ENCODE measurements at places on chromosomes 5 and 9.

GRCh38 chr5:147648597-147648996 lies 133.9 kb downstream of the JAKMIP2 start:
- DNase-seq = no peak

GRCh38 chr5:180816608-180817534 lies 14.3 kb upstream of the MGAT1 start:
- no peak for DNase-seq

DNA sequence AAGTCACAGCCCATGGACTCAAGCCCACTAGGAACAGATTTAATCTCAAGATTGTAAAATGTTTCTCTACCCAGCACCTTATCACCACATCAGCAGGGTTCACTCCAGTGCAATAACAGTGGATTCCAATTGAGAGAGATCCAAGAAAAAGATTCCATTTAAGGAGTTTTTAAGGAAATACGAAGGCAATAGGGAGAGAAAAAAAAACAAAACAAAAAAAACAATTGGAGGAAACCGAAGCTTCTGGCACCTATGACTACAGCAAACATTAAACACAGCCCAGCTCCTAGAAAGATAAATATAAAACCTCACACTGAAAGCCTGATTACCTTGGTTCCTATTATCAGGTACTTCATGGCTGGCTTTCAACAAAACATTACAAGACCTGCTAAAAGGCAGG lies 192.7 kb downstream of the DAB2IP start:
- DNase-seq = no peak

DNA sequence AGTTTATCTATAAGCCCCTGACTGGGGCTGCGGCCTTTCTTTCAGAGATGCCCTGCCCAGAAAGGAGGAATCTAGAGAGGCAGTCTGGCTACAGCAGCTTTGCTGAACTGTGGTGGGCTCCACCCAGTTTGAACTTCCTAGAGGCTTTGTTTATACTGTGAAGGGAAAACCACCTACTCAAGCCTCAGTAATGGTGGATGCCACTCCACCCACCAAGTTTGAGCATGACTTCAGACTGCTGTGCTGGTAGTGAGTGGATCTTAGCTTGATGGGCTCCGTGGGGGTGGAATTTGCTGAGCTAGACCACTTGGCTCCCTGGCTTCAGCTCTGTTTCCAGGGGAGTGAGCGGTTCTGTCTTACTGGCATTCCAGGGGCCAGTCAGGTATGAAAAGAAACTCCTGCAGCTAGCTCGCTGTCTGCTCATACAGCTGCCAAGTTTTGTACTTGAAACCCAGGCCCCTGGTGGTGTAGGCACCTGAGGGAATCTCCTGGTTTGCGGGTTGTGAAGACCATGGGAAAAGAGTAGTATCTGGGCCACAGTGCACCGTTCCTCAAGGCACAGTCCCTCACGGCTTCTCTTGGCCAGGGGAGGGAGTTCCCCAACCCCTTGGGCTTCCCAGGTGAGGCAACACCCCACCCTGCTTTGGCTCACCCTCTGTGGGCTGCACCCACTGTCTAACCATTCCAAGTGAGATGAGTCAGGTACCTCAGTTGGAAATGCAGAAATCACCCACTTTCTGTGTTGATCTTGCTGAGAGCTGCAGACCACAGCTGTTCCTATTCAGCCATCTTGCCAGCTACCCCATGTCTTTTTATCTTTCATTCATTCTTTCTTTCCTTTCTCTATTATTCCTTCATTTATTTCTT lies 211.8 kb upstream of the C9orf72 start:
- DNase-seq = no peak

- no peak for DNase-seq
Observed at GRCh38 chr9:8136477-8136876, 336.9 kb upstream of the DMAC1 start.

DNA sequence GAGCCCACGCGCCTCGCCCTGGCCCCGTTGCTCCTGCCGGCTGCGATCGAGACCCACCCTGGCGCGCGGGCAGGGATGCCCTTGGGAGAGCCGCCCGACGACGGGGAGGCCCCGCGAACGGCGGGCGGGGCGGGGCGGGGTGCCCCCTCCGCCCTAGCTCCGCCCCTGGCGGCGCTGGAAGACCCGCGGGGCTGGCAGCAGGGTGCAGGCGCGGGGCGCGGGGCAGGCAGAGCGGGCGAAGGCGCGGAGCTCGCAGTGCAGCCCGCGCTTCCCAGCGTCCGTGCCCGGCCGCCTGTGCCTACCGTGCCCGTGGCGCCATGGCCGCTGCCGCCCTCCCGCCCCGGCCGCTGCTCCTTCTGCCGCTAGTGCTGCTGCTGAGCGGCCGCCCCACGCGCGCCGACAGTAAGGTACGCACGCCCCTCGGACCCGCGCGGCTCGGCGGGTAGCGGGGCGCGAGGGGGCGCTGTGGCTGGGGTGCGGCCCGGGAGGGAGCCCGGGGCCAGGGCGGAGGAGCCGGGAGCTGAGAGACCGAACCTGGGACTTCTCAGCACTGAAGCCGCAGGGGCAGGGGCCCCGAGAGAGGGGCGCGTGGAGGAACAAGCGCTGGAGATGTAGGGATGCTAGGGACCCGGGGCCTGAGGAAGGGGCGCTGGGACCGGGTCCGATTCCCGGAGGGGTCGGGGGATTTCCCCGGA lies at the start of gene OLFML2A:
TSS of gene OLFML2A (plus strand) at position 180 of the 695 bp plus-strand sequence. CDS start at position 318, 138 bp downstream.
- DNase-seq = no peak

- no peak for DNase-seq
Observed at GRCh38 chr9:29060041-29060440, 1486.8 kb upstream of the C9orf72 start.

- no peak for DNase-seq
Observed at GRCh38 chr5:180785794-180786221, 16.8 kb downstream of the MGAT1 start.

DNA sequence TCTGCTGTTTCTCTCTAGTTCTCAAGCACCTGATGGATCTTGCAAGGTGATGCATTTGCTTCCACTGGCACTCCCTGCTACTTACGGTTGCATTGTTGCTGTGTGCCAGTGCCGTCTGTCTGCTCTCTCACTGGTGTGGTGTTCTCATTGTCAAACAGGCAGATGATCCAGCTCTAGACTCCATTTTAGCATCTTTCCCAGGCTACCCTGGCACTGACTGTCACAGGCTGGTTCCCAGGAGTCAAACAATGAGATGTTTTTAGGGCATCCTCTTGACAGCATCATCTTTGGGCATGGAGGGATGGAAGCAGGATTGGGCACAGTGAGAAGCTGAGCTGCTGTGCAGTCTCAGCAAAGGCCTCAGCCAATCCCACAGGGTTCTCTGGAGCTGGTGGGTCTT lies 12.9 kb downstream of the MTRR start:
- DNase-seq = no peak

DNA sequence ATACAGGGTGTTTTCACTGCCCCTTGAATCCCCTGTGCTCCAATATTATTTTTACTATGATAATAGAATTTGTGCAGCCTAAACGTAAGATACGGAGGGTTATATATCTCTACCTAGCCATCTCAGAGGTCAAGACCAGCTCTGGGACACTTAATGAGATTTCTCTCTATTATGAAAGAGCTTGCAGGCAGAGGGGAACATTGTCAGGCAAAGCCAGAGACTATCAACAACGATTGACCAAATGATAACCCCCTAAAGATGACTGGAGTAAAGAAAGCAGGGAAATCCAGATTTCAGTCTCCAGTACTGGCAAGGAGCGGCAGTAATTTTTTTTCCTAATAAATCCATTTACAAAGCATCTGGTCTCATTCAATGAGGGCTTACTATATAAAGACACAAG lies 59.8 kb upstream of the LPAR1 start:
- no peak for DNase-seq

- no peak for DNase-seq
Observed at GRCh38 chr5:31366941-31367340, 165.0 kb downstream of the DROSHA start.

DNA sequence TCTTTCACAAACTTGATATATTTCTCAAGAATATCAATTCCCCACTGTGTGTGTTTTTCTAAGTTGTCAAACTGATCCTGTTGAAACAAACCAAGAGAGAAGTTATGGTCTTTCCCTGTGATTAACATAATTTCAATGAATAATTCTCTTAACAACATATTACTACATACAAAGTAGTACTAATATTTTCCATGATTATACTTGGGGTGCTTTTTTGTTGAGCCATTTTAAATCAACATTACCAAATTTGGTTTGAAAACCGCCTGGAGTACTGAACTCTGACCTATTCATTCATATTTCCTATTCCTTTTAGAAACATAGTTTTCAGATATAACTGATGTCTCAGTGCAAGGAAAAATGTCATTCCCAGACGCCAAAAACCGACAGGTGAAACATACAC lies 48.1 kb downstream of the FNBP1 start:
- no peak for DNase-seq

- no peak for DNase-seq
Observed at GRCh38 chr5:35046774-35047173, 975 bp downstream of the AGXT2 start.

GRCh38 chr5:137061382-137061781 lies 437.7 kb downstream of the SPOCK1 start:
- DNase-seq = no peak

DNA sequence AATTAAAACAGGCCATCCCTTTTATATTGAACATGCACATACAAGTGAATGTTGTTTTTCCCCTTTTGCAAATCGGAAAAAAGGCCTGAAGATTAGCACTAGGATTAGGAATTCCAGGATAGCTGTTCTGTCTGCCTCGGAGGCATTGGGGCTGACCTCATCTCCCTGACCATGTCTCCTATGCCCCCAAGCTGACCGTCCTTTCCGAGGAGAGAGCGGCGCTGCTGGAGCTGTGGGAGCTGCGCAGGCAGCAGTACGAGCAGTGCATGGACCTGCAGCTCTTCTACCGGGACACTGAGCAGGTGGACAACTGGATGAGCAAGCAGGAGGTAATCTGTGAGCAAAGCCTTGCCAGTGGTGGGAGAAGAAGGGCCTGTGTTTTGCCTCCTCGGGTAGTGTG lies 28.3 kb downstream of the SPTAN1 start:
- no peak for DNase-seq

- no peak for DNase-seq
Observed at GRCh38 chr9:131567910-131568309, 22.6 kb downstream of the PRRT1B start.

- DNase-seq = no peak
Observed at GRCh38 chr9:6109986-6110385, 94.6 kb upstream of the RANBP6 start.

DNA sequence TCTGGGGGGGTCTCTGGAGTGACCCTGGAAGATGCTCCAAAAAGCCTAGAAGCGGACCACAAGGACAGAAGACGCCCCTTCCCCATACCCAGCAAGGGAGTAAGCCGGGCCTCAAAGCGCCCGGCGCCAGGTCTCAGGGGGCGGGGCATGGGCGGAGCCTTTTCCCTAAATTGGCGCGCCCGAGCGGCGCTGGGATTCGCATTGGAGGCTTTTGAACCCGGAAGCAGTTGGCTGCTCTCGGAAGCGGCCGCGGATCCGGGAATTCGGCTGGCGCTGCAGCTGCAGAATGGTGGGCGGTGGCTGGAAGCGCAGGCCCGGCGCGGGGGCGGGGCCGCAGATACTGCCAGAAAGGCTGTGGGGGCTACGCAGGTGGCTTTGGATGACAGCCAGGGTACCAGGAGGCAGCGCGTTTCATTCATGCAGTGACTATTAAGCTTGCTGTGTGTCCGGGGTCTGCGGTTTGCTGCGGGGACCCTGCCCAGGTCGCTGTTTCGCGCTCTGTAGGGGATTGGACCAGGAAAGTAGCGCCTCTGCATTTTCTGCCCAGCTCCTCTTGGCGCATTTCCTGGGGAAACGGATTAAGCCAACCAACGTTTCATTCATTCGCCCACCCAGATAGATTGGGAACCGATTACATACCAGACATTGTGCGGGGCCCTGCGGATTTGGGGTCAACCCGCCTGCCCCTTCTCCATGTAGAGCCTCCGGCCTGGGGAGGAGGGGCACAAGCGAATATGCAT lies 83.0 kb upstream of the FREM1 start:
- DNase-seq = no peak

DNA sequence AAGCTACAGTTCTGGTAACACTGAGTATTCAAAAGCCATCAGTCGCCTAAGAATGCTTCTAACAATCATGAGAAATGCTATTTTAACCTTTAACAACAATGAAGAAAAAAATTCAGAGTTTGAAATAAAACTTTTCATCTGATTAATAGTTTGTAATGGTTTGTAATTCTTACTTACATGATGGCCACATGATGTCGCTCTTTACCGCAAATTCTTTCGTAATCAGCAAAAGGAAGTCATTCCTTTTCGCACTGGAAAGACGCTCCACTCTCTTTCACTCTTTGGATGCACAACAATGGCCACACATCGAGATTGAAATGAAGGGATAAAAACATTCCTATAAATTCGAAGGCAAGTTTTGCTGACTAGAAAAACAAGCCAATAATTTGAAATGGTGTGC lies at the start of gene PCDHA7:
TSS of gene PCDHA7 (plus strand) at position 277 of the 400 bp plus-strand sequence. CDS start at position 392, 115 bp downstream.
- no peak for DNase-seq

DNA sequence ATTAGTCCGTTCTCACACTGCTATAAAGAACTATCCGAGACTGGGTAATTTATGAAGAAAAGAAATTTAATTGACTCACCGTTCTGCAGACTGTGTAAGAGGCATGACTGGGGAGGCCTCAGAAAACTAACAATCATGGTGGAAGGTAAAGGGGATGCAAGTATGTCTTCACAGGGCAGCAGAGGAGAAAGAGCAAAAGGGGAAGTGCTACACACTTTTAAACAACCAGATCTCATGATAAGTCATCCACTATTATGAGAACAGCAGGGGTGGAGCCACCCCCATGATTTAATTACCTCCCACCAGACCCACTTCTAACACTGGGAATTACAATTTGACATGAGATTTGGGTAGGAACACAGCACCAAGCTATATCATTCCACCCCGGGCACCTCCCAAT lies 26.6 kb downstream of the FST start:
- no peak for DNase-seq

GRCh38 chr9:37151812-37152211 lies 31.4 kb downstream of the ZCCHC7 start:
- no peak for DNase-seq

GRCh38 chr5:113056988-113057387 lies 80.4 kb downstream of the DCP2 start:
- DNase-seq = no peak

DNA sequence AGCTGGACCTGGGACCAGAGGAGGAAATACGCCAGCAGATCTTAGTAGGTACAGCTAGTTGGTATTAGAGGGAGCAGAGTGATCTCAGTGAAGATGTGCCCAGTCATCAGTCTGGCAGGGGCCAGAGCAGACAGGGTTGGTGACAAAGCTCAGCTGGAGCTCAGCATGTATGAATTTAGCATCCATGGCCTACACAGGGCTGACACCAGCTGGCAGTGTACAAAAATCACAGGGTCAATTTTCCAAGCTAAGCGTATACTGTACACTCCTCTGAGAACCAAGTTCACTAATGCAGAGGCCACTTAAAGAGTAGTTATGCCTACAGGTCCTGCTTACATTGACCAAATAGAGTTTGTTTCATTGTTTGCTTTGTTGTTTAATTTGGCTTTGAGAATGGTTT lies 146.6 kb downstream of the SLC24A2 start:
- no peak for DNase-seq

- no peak for DNase-seq
Observed at GRCh38 chr5:32082701-32083100, 91.4 kb downstream of the GOLPH3 start.

DNA sequence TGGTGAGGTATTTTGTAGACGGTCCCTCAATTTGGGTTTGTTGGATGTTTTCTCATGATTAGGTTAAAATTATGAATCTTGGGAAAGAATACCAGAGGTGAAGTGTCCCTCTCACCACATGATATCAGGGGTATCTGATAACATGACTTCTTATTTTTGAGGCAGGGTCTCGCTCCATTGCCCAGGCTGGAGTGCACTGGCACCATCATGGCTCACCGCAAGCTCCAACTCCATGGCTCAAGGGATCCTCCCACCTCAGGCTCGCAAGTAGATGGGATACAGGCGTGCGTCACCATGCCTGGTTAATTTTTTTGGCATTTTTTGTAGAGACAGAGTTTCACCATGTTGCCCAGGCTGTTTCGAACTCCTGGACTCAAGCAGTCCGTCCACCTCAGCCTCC lies 24.1 kb downstream of the SPRY4 start:
- no peak for DNase-seq

Data from cortex of kidney (tissue), 1 donor.